A673 (cell line): ENCODE measurements at places on chromosomes 2 and 18. TPM values are rescaled to one million over a fixed set of nuclear protein-coding genes. Genes with fewer than 3 reads are reported as not detected.

DNA sequence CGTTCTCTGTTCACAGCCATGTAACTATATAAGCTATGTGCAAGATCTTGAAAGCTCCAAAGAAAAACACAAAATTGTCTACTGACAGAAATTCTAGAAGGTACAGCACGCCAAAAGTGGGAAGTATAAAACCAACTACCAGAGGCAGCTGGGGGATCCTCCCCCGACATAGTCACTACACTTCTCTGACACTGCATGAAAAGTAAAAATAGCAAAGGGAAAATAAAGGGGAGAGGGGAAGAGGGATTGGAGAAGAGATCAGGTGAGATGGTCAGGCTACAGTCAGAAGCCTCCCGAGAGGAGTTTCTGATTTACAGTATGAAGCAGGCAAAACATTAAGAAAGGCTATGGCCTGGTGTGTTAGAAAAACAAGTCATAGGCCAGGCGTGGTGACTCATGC, 39.8 kb upstream of the PCBP1 start:
- DNase-seq: no peak

DNA sequence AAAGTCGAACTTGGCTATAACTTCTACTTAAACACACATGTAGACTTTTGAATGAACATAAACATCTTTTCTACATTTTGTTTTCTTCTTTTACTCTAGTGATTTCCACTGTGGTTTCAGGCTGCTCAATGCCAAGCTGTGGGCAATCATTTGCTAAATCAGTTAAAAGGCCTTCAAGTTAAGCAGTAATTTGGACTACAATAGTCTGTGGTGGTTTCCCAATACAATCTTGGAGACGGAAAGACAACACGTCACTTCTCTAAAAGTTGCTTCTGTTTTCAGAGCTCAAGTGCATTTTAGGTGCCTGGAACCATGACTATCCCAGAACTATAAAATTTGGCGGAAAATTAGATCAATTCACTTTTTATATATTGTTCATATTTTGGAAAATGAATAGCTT, 69.4 kb downstream of the TXNL1 start:
- peak; percentile 35 for DNase-seq

GRCh38 chr2:20930928-20931327, 108.0 kb upstream of the LDAH start:
- DNase-seq: no peak

DNA sequence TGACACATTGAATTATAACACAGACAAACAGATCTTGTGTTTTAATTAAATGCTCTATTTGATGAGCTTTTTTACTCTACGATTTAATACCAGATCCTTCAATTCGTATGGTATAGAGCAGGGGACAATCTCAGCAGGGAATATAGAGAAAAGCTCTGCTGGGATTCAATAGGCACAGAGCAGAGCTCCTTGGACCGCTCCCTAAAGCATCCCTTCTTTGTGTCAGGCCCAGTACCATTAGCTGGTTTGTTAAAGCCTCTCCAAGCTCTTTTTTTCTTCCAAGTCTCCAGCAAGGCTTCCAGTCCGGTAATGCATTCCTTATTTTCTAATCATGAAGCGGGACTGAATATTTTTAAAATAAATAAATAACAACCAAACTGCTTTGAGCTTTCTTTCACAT, 466.0 kb downstream of the NR4A2 start:
- no peak for DNase-seq

GRCh38 chr2:144280009-144280408, 239.9 kb downstream of the ZEB2 start:
- no peak for DNase-seq

The CLK1 gene
- total RNA-seq: 69.6 and 73.3 TPM in 2 replicates

GRCh38 chr2:151774506-151774905, 40.2 kb upstream of the NEB start:
- DNase-seq: peak; percentile 76

The ANKRD62 gene
- total RNA-seq: not detected in 2 replicates

- no peak for DNase-seq
Measured at GRCh38 chr2:164954954-164955701, at the start of gene SLC38A11. TSS of gene SLC38A11 (minus strand) at chr2:164955525. CDS start at chr2:164955247, 278 bp downstream.

DNA sequence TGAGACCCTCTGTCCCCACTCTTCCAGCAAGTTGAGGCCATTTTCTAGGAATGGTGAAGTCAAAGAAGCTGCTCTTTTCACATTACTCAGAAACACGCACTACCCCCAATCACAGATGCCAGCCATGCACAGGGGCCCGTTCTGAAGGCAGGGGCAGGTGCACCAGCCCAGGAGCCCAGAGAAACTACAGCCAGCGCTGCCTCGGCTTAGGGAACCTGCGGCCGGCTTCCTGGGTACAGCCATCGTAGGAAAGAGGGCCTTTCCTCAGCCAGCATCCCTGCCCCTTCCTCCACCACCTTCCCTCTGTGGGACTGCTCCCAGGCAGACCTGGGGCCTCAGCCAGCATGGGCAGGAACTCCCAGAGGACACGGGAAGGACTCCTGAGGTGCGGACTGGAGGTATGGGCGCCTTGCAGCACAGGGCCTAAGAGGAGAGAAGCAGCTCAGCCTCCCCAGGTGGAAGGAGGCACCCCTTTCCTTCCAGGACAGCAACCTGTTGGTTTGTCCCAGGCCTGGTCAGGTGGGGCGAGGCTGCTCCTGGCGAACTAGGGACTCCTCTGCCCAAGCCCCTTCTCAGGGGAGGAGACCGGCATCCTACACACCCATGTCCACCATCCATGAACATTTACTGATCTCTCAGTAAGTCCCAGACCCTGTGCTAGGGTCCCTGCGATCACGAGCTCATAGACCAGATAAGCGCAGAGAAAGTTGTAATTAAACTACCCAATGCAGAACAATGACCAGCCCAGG, 99.0 kb upstream of the ID2 start:
- DNase-seq: no peak

- DNase-seq: no peak
Measured at GRCh38 chr18:10038268-10038667, 124.5 kb downstream of the VAPA start.

GRCh38 chr2:126824663-126825062, 74.0 kb upstream of the TEX51 start:
- no peak for DNase-seq

DNA sequence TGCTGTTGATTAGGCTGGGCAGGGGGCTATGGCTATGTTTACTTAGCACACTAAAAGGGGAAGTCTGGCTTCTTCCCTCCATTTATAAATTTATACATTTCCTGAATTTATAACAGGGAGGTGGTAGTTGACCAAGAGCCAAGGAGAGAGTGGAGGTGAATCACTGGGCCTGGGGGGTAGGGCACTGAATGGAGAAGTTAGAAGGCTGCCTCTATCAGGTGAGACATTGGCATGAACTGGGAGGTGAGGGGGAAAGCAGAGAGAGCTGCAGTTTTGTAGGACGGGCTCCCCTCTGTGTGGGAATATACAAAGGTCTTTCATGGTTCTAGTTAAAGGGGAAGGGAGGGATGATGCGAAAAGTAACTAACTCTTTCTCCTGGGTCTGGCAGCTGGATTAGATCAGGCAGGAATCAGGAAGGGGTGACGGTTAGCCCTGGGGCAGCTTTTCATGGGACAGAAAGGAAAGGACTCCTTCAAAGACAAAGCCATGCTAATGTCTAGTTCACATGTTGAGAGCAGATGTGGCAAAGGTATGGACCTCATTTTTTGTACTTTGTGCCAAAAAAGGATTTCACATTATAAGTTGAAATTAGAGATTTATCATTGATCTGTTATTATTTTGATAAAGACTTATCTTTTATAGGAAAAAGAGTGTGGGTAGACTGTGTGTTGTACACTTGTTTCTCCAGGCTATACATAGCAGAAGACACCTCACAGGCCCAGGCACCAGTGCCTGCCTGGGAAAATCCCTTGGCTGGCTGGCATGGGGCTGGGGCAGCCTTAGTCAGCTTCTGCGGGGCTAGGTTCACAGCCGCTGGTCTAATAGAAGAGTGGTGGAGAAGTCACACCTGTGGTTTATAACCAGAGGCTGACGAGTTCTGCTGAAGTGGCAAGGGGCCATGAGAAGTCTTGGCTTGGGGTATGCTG, 158.7 kb downstream of the CLIP4 start:
- DNase-seq: no peak

The RRM2 gene
- 414 and 486 TPM in 2 replicates for total RNA-seq
